Spleen (tissue), 13 donors: ENCODE measurements at places on chromosomes 1 and 21. TPM values are rescaled to one million over a fixed set of nuclear protein-coding genes. Genes with fewer than 3 reads are reported as not detected.
A peak's percentile ranks its signal among the peaks of the same experiment; 100 is the strongest.

DNA sequence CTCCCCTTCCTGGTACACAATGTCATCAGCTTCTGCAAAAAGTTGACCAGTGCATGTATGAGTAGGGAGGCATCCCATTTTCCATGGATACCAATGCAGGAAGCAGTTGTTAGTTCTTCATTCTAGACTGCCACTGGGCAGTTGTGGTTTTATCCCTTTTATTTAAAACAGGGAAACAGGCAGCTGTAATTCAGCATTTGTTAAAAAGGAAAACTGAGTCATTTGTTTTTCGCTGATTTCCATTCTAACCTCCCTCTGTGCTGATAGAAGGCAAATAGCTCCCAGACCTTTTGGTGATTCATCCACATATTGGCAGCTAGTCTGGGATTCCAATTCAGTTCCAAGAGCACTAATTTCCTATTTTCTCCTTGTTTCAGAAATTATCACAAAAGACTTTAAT lies 21.1 kb upstream of the ABCA4 start:
- no peaks in the 10 kb centered on the region for H3K36me3 ChIP-seq
- H3K4me3 ChIP-seq, result no peak overlapping the region

GRCh38 chr1:101101360-101101759 lies 75.8 kb upstream of the DPH5 start:
- no peak overlapping the region for H3K4me3 ChIP-seq
- no peaks in the 10 kb centered on the region for H3K27me3 ChIP-seq
- no peak overlapping the region for H3K27ac ChIP-seq
- DNase-seq, result no peak
- no peaks in the 10 kb centered on the region for H3K36me3 ChIP-seq

DNA sequence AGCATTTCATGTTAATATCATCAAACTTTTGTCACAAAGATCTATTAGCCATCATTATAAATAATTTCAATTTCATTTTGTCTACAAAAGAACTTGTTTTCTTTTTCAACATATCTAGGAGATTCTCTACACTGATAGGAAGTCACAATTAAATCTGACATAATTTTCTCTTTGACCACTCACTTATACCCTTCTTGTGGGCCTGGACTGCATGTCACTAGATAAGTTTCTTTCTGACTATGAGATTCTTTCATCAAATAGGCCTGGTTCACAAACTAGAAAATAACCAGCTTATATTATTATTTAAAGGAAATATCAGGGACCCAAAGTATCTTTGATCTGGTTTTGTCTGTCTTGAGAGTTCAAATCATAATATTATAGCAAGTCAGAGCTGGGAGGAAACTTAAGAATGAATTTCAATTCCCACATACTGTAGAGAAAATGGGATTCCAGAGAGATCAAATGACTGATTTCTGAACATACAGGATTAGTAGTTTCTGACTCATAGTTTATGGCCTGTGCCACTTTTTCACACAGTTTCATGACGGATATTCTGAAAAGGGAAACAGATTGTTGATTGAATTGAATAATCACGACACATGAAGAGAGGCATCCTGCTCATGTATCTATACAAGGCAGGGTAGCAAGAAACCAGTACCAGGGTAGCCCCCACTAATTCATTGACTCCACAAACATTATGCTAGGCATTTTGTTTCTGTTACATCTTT lies 355.8 kb downstream of the GPATCH2 start:
- H3K4me1 ChIP-seq, result no peaks in the 10 kb centered on the region
- no peaks in the 10 kb centered on the region for H3K27me3 ChIP-seq
- H3K4me3 ChIP-seq, result no peak overlapping the region
- DNase-seq, result no peak

DNA sequence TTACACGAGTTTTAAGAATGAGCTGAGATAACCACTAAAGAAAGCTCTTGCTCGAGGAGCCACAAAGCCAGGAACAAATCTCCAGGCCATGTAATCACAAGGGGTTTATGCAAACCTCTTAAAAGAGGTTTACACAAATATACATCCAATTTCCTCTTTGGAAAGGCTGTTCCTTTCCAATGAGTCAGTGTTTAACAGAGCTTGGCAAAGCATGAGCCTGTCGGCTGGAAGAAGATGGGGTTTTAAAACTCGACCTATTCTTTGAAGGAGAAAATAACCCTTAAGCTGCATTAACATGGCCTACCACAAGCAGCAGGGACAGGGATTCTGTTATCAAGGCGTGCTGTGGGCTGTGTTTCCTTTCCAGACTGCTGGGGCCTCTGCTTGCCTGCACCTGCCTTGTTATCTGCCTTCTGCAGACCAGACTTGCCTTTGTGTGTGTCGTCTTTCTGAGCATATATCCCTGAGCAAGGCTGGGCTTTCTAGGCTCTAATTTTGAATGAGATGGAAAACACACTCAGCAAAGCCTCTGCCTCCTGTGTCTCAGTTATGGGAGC lies 40.6 kb upstream of the CYP2J2 start:
- H3K27ac ChIP-seq, result no peak overlapping the region
- H3K36me3 ChIP-seq, result no peaks in the 10 kb centered on the region
- DNase-seq, result no peak
- peaks cover 6% of the 10 kb centered on the region for H3K27me3 ChIP-seq

DNA sequence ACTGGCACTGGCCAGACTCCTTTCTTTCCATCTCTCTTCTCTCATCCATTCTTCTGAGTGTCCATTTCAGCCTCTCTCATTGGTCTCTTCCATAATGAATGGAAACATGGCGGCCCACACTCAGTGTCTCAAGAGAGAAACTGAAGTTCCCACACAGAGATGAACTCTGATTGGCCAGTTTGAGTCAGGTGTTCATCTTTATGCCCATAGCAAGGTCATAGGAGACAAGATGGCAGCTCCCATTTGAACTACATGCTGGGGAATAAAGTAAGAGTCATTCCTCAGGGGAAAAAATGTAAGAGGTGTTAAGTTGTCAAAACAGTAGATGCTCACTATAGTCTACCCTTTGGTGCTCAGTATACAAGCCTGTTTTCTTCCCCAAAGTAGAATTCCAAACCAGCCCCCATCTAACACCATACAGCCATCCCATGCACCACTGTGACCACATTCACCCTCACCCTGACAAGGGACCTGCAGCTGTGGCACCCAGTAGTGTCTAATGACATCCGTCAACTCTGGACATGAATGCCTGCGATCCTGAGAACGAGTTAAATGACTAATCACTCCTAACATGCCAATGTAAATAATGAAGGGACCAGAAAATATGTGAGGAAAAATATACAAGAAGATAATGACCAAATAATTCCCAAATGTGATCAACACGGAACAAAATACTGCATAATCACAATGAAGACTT lies 12.4 kb downstream of the CDA start:
- DNase-seq, result no peak
- H3K27me3 ChIP-seq, result no peaks in the 10 kb centered on the region
- H3K4me1 ChIP-seq, result peaks cover 33% of the 10 kb centered on the region
- no peak overlapping the region for H3K27ac ChIP-seq
- H3K36me3 ChIP-seq, result no peaks in the 10 kb centered on the region

- no peak overlapping the region for H3K4me3 ChIP-seq
- peaks cover 55% of the 10 kb centered on the region for H3K27me3 ChIP-seq
- H3K36me3 ChIP-seq, result no peaks in the 10 kb centered on the region
- DNase-seq, result no peak
- no peak overlapping the region for H3K27ac ChIP-seq
Measured at GRCh38 chr1:234213658-234214128, 159.6 kb upstream of the COA6 start.

DNA sequence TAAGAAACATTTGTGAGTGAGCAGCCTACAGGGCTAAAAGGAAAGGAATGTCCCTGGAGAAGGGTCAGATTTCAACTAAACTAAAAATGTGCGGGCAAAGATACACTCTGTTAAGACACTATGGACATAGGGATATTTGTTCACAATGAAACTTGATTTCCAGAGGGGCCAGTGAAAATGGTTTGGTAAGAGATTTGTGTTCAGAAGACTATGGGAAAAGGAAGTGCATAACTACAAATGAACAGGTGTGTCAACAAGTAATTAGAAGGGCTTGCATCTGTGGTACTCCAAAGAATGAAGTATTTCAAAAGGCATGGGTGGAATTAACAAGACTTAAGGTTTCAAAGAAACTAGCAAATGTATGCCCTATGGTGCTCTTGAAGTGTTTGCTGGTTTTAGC lies 60.4 kb downstream of the NME7 start:
- no peak overlapping the region for H3K27ac ChIP-seq
- H3K27me3 ChIP-seq, result no peaks in the 10 kb centered on the region
- no peak overlapping the region for H3K4me3 ChIP-seq
- H3K4me1 ChIP-seq, result no peaks in the 10 kb centered on the region

DNA sequence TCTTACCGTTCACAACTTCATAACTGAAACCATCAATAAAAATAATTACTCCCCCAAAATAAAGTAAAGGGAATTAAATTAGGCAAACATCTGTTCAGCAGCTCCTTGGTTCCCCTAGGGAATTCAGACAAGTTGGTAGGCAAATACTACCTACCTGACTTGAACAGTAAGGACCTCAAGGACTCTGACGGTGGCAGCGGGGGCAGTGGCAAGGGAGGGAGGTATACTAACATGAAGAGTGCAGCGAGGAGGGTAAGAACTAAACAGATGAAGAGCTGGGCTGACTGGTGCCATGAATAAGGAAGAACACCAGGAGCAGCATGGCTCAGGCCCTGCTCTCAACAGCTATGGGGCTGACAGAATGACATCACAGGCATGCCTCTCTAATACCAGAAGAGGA lies 33.1 kb downstream of the MTOR start:
- no peak overlapping the region for H3K4me3 ChIP-seq
- no peaks in the 10 kb centered on the region for H3K27me3 ChIP-seq
- no peak overlapping the region for H3K27ac ChIP-seq

GRCh38 chr1:228494044-228494353 lies 6.8 kb downstream of the RNF187 start:
- peaks cover 85% of the 10 kb centered on the region for H3K36me3 ChIP-seq
- no peak overlapping the region for H3K27ac ChIP-seq
- no peak for DNase-seq
- H3K4me1 ChIP-seq, result peaks cover 26% of the 10 kb centered on the region
- H3K4me3 ChIP-seq, result no peak overlapping the region
- no peaks in the 10 kb centered on the region for H3K27me3 ChIP-seq

DNA sequence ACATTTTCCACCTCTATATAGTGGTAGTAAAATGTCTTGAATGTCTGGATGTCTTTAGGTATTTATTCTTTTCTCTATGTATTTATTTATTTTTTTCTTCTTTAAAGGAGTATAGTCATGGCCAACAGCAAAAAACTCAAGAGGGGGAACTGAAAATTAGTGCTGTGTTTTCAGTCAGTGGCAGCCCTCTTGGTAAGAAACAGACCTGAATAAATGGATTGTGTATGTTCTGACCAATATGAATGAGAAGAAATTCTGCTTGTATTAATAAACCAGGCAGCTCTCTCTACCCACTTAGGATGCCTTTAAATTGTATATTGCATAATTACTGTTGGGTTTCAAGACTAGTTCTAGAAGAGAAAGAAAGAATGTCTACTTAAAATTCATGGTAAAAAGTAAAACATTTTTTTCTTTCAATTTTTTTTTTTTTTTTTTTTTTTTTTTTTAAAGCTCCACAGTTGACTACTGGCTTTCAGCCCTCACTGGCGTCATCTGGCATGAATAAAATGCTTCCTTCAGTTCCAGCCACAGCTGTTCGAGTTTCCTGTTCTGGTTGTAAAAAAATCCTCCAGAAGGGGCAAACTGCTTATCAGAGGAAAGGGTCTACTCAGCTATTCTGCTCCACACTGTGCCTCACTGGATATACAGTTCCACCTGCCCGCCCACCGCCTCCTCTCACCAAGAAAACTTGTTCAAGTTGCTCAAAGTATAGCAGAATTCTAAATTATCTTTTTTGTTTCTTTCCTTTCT lies 101.6 kb downstream of the ZMYM4 start:
- H3K27me3 ChIP-seq, result no peaks in the 10 kb centered on the region
- no peak overlapping the region for H3K4me3 ChIP-seq
- DNase-seq, result no peak
- peaks cover 13% of the 10 kb centered on the region for H3K36me3 ChIP-seq
- H3K4me1 ChIP-seq, result peaks cover 6% of the 10 kb centered on the region
- H3K27ac ChIP-seq, result peak overlapping the region; percentile 64

DNA sequence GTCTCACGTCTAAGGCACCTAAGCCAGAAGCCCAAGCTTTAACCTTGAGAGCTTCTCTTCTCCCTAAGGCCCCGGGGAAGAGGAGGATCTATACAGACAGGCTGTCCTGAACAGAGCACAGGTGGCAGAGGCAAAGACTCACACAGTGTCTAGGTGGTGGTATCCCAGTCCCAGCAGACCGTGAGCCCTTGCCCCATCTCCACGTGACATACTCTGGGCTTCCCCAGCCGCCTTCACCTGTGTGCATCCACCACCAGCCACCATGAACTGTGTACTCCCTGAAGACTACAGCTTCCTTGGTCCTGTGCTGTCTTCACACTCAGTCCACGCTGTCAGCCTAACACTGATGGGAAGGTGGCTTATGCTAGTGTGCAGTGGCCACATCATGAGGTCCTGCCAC lies 31.7 kb downstream of the SZT2 start:
- H3K27ac ChIP-seq, result no peak overlapping the region
- peaks cover 75% of the 10 kb centered on the region for H3K36me3 ChIP-seq
- no peaks in the 10 kb centered on the region for H3K4me1 ChIP-seq
- no peaks in the 10 kb centered on the region for H3K27me3 ChIP-seq
- no peak overlapping the region for H3K4me3 ChIP-seq

DNA sequence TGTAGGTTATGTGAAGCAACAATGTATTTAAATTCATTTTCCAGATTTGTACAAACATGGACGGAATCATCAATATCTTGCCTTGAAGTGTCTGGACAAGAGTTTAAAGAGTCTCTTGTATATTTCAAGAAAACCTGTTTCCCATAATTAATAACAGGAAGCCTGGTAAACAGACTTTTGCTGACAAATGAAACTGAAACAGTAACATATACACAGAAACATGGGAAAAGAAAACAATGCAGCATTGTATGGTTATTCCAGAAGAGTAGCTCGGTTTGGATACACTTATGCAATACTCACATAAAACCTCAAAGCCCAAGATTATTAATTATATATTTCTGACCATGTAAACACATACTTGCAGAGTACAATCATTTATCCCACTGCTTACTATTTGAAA lies 265.5 kb downstream of the PTPRC start:
- DNase-seq, result no peak
- H3K27ac ChIP-seq, result no peak overlapping the region
- H3K36me3 ChIP-seq, result no peaks in the 10 kb centered on the region
- H3K27me3 ChIP-seq, result no peaks in the 10 kb centered on the region
- H3K4me3 ChIP-seq, result no peak overlapping the region
- peaks cover 38% of the 10 kb centered on the region for H3K4me1 ChIP-seq

The NEK2 gene
- 0.74 TPM for polyA plus RNA-seq

The PTGS2 gene
- polyA plus RNA-seq, result 0.42 TPM

The SPRR1B gene
- not detected for polyA plus RNA-seq

The FMO2 gene
- 0.43 TPM for polyA plus RNA-seq

The LRRC71 gene
- polyA plus RNA-seq, result 0.03 TPM
